ENCODE measurements at places on chromosomes 12 and 14.

DNA sequence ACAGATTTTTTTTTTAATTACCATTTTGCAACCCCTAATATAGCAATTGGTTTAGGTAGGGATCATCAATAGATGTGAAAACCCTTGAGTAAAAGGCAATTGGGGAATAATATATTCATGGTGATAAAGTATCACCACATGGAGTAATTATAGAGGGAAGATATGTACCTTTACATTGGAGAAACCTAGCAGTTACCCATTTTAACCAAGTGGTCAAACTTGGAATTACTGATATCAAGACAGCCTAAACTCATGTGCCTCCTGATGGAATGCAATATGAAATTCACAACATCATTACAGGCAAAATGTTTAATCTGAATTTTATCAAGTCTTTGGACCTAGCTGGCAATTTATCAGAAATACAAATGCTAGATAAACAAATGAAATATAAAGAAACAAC is 6.7 kb upstream of the SLC10A1 start:
- DNase-seq, result no peak
- no peaks in the 10 kb centered on the region for H3K4me1 ChIP-seq
- H3K27ac ChIP-seq, result no peak overlapping the region
- no peaks in the 10 kb centered on the region for H3K36me3 ChIP-seq

DNA sequence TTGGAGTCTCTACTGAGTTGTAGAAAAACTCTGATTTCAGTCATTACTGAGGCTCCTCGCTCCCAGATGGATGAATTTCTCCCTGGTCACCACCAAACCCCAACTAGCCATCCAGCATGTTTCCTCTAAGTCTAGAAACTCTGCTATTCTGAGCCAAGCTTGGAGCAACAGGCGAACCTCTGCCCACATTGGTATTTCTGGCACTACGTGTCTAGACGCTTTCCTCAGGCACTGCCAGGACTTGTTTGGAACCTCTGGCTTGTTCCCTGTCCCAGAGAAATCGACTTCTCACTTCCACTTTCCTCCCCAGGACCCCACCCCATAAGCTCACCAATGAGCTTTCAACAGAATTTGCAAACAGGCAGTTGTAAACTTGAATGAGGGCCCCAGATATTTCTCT is 27.6 kb downstream of the WSCD2 start:
- H3K27me3 ChIP-seq, result no peaks in the 10 kb centered on the region
- DNase-seq, result no peak
- no peaks in the 10 kb centered on the region for H3K36me3 ChIP-seq

- H3K4me3 ChIP-seq, result no peak overlapping the region
- H3K27me3 ChIP-seq, result no peaks in the 10 kb centered on the region
- DNase-seq, result no peak
- peaks cover 1% of the 10 kb centered on the region for H3K4me1 ChIP-seq
- peaks cover 62% of the 10 kb centered on the region for H3K36me3 ChIP-seq
Observed at GRCh38 chr12:123344086-123344485, 20.6 kb downstream of the SBNO1 start.

DNA sequence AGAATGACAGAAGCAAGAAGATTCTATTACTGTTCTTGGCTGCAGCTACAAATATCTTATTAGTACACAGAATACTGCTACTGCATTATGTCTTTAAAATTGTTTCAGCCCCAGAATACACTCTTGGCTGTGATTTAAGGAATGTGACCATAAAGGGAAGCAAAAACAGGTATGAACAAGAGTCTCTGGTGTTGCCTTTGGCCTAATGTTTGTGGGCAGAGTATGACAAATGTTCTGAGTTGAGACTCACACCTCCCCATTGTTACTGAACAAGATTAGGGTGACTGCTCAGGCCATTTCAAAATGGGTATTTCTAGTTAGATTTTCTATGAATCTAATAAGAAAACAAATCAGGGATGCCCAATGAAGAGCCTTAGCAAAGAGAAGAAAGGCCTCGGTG is 28.5 kb downstream of the TTC6 start:
- no peak for DNase-seq
- H3K27ac ChIP-seq, result no peak overlapping the region
- no peaks in the 10 kb centered on the region for H3K27me3 ChIP-seq
- H3K4me3 ChIP-seq, result no peak overlapping the region
- no peaks in the 10 kb centered on the region for H3K4me1 ChIP-seq

GRCh38 chr12:1313906-1314305 is 280.5 kb downstream of the FBXL14 start:
- H3K4me3 ChIP-seq, result no peak overlapping the region
- no peak for DNase-seq
- no peak overlapping the region for H3K27ac ChIP-seq

- H3K4me3 ChIP-seq, result peak overlapping the region; percentile 69
- no peak for DNase-seq
- peaks cover 92% of the 10 kb centered on the region for H3K4me1 ChIP-seq
- peaks cover 74% of the 10 kb centered on the region for H3K36me3 ChIP-seq
Observed at GRCh38 chr14:100079726-100080005, 14.4 kb downstream of the EVL start.

DNA sequence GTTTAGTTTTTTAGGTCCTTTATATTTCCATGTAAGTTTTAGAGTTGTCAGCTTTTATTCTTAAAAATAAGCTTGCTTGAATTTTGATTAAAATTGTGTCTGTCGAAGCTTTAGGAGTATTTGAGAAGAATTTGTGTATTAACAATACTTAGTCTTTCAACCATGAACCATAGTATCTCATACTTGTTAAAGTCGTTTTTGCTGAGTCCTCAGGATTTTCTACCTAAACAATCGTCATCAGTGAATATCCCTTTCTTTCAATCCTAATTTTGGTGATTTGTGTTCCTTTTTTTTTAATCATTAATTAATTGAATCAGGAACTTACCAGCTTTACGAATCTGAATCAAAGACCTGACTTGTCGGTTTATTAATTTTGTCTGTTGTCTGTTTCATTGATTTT is 18.2 kb downstream of the CAND1 start:
- H3K4me3 ChIP-seq, result no peak overlapping the region
- H3K27ac ChIP-seq, result no peak overlapping the region
- peaks cover 29% of the 10 kb centered on the region for H3K4me1 ChIP-seq

GRCh38 chr14:31229638-31230572 is 22.3 kb upstream of the HECTD1 start:
- H3K27me3 ChIP-seq, result peaks cover 4% of the 10 kb centered on the region
- H3K4me1 ChIP-seq, result no peaks in the 10 kb centered on the region
- no peak for DNase-seq
- no peak overlapping the region for H3K4me3 ChIP-seq
- no peak overlapping the region for H3K27ac ChIP-seq

DNA sequence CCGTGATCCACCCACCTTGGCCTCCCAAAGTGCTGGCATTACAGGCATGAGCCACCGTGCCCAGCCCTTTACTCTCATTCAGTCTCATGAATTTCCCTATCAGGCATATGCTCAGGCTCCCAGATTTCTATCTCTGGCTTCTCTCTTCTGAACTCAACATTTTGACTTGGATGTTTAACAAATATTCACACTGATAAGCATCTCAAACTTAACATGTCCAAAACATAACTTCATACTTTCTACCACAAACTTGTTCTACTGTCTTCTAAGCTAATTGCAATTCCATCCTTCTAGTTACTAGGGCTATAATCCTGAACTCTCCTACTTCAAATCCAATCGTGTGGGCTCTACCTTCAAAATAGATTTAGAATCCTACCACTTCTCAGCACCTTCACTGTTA is 73.9 kb upstream of the PAWR start:
- no peak overlapping the region for H3K27ac ChIP-seq
- no peaks in the 10 kb centered on the region for H3K36me3 ChIP-seq
- DNase-seq, result no peak
- peaks cover 4% of the 10 kb centered on the region for H3K27me3 ChIP-seq
- no peaks in the 10 kb centered on the region for H3K4me1 ChIP-seq

DNA sequence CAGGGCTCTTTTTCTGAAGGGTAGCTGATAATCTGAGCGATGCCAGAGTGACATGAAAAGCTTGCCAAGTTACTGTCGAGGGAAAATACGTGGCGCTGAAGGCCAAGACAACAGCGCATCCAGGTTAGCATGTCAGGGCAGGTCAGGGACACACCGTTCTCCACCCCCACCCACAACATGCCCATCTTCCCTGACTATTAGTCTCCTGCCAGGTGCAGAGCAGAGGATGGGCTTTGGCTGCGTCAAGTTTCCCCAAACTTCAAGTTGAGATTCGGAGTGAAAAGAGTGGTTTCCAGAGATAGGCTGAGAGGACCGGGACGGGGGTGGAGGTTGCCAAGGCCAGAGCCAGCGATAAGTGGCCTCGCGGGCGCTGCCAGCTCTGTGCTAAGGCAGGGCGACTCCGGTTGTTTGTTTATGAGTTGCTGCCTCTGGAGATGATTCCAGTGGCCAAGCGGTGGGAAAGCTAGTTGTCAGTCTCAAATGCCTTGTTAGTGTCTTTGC is 1.7 kb downstream of the TRHDE start:
- H3K36me3 ChIP-seq, result no peaks in the 10 kb centered on the region
- H3K27ac ChIP-seq, result no peak overlapping the region
- no peak for DNase-seq

GRCh38 chr14:73755434-73756014 is 41.3 kb upstream of the PNMA1 start:
- H3K4me1 ChIP-seq, result peaks cover 79% of the 10 kb centered on the region
- H3K4me3 ChIP-seq, result peak overlapping the region; percentile 91
- peak overlapping the region; percentile 75 for H3K27ac ChIP-seq
- H3K36me3 ChIP-seq, result peaks cover 25% of the 10 kb centered on the region

DNA sequence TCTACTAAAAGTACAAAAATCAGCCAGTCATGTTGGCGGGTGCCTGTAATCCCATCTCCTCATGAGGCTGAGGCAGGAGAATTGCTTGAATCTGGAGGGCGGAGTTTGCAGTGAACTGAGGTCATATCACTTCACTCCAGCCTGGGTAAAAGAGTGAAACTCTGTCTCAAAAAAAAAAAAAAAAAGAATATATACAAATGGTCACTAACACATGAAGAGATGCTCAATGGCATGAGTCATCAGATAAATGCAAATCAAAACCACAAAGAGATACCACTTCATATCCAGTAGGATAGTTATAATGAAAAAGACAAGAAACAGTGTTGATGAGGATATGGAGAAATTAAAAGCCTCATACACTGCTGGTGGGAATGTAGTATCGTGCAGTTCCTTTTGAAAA is 33.6 kb upstream of the METAP2 start:
- H3K27me3 ChIP-seq, result peaks cover 10% of the 10 kb centered on the region
- H3K4me3 ChIP-seq, result no peak overlapping the region
- no peak overlapping the region for H3K27ac ChIP-seq
- no peak for DNase-seq

- H3K27ac ChIP-seq, result no peak overlapping the region
- H3K4me3 ChIP-seq, result no peak overlapping the region
- peaks cover 45% of the 10 kb centered on the region for H3K27me3 ChIP-seq
Observed at GRCh38 chr12:52004042-52004648, 2.6 kb upstream of the TAMALIN start.

DNA sequence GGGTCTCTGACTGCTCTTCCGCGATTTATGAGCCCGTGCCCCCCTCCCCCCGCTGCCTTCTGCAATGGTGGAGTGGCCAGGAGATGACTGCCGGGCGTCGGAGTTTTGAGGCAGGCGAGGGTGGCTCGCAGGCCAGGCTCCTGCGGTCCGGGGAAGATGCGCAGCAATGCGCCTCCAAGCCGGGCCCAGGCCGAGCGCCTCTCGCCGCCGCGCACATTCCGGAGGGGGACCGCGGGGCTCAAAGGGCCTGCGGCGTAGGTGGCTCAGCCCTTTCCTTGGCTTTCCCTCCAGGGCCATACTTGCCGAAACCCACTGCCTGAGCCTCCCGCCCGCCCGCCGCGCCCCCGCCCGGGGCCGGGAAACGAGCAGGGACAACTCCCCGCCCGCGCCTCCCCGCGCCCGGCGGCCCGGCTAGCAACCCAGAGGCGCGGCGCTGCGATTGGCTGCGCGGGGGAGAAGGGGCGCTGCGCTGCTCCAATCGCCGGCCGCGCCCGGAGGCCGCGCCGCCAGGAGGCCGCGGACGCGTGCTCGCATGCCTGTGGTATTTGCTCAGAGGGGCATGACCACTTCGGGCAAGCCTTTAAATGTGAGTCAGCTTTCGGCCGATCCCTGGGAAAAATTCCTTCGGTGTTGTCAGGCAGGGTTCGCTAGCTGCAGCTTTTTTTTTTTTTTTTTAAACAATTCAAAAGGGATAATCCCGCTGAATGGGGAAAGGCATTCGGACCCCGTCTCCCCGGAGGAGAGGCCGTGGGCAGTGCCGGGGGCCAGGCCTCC is 157.9 kb upstream of the PARP11 start:
- peaks cover 31% of the 10 kb centered on the region for H3K4me1 ChIP-seq
- peak; percentile 69 for DNase-seq
- H3K4me3 ChIP-seq, result peak overlapping the region; percentile 32

- no peak overlapping the region for H3K27ac ChIP-seq
- no peaks in the 10 kb centered on the region for H3K36me3 ChIP-seq
- H3K4me1 ChIP-seq, result no peaks in the 10 kb centered on the region
- no peak for DNase-seq
- H3K4me3 ChIP-seq, result no peak overlapping the region
- H3K27me3 ChIP-seq, result no peaks in the 10 kb centered on the region
Observed at GRCh38 chr14:101494826-101495225, 66.5 kb upstream of the DIO3 start.

GRCh38 chr14:99579120-99579836 is 24.7 kb downstream of the CCDC85C start:
- peaks cover 2% of the 10 kb centered on the region for H3K4me1 ChIP-seq
- no peak overlapping the region for H3K27ac ChIP-seq
- DNase-seq, result no peak

DNA sequence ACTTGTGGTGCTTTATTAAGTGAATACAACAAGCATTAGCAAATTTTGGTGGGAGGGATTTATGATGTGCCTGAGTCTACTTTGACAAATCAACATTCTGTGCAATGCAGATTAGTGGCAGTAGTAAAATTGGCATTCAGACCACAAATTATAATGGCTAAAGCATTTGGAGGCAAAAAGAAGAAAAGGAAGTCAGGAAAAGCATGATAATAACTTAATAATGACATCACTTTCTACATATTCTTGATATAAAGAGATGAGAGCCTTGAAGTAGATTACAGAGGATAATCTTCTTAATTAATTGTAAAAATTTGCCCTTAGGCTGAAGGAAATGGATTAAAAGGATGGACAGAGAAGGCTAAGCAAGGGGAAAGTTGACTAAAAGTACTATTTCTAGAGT is 126.0 kb downstream of the SLC6A15 start:
- no peaks in the 10 kb centered on the region for H3K36me3 ChIP-seq
- H3K27me3 ChIP-seq, result no peaks in the 10 kb centered on the region
- H3K4me1 ChIP-seq, result no peaks in the 10 kb centered on the region
- H3K27ac ChIP-seq, result no peak overlapping the region
- DNase-seq, result no peak

DNA sequence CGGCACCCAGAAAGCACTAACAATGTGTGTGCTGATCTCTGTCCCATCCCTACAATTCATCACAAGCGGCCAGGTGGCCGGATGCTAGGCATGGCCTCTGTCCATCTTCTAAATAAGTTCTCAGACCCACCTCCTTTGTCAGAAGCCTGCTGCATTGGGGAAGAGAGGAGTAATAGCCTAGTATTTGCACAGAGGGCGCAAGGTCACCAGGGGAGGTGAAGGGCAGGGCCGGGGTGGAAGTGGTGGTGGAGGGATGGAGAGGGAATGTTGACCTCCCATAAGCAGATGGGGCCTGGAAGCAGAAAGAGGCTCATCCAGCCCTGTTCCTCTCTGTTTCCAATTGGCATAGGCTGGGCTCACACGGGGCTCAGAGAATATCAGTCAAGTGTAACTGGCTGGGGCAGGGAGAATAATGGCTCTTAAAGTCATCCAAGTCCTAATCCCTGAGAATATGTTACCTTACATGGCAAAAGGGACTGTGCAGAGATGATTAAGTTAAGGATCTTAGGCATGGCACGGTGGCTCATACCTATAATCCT is 6.9 kb downstream of the RILPL1 start:
- H3K4me3 ChIP-seq, result no peak overlapping the region
- no peaks in the 10 kb centered on the region for H3K36me3 ChIP-seq
- peaks cover 2% of the 10 kb centered on the region for H3K4me1 ChIP-seq

- H3K4me1 ChIP-seq, result peaks cover 28% of the 10 kb centered on the region
- DNase-seq, result peak; percentile 86
- peaks cover 17% of the 10 kb centered on the region for H3K36me3 ChIP-seq
- peak overlapping the region; percentile 99 for H3K27ac ChIP-seq
- H3K27me3 ChIP-seq, result no peaks in the 10 kb centered on the region
Observed at GRCh38 chr12:67268335-67268895, 743 bp upstream of the CAND1 start.

Data from activated T-helper 2 cell treated with anti-CD3 and anti-CD28 coated beads, Interferon-gamma antibody, Interleukin-2, Interleukin-4, amounts not matched to agents 10 μg/mL and 5 μg/mL and 100 μg/mL, durations not matched to agents 14 hours and 24 hours and 36 hours (primary cell).